RWPE2 (cell line): ENCODE measurements at places on chromosomes 16 and 17.

DNA sequence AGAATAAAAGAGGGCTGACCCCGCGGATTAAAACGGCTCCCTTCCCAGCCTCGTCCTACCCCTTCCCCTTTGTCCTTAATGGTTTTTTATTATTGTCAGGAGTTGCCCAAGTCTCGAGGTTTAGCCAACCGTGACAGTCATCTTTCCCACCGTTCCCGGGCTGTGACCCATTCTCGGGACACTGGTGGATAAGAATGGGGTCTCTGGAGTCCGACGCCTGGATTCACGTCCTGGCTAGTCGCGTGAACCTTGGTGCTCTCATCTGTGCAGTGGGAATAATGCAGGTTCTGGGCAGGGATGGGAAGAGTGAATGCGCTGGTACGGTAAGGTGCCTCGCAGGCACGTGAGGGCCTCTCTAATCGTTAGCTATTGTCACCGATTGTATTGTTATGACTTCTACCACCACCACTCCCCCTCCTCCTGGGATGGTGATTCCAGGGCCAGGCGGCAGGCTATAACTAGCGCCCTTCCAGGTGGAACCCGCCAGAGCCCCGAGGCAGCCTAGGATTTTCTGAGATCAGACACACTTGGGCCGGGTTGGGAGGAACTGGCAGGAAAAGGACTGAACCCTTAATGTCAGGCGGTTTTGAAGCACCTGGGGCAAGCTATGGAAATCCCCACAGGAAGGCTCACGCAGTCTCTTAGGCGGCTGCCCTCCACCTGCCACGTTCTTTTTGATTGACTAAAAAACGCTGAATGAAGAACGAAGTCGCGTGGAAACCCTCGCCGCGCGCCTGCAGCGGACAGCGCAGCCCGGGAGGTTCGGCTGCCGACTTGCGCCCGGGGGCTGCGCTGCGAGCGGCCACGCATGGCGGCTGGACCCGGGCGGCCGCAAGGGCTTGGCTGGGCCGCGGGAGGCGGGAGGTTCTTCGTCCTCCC lies 2.7 kb downstream of the HS3ST3B1 start:
- DNase-seq = no peak

DNA sequence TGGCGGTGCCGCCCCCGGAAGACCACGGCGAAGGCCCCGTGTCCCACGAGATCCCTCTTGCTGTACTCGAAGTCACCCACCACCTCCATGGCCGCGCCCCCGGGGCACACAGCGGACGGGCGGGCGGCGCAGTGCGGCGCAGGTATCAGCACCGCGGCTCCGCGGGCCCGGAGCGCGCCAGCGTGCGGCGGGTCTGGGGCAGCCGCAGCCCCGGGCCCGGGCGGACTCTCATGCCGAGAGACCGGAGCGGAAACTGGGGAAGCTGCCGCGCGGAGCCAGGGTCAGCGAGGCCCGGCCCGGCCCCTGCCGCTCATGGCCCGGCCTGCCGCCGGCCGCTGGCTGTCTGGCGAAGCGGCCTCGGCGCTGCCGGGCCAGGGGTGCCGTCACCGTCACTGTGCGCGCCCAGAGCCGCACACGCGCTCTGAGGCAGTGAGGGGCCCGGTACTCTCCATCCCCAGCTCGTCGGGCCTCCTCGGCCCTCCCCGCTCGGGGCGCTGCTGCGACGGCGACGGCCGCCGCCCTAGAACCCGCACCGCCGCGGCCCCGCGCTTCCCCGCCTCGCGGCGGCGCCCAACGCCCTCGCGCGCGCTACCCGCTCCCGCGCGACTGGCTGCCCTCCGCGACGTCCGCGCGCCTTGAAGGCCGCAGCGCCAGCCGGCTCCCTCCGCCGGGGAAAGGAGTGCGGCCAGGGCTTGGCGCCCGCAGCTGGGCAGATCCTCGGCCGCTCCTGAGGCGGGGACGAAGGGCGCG lies at the start of gene ULK2:
Gene ULK2, minus strand, starts transcription at position 608 of the 750 bp plus-strand sequence. Its CDS starts 519 bp downstream, at position 89.
- DNase-seq = no peak

- no peak for DNase-seq
Observed at GRCh38 chr16:57048095-57048494, 44.3 kb upstream of the CPNE2 start.

GRCh38 chr16:86384263-86384649 lies 126.1 kb upstream of the FOXF1 start:
- DNase-seq = no peak

DNA sequence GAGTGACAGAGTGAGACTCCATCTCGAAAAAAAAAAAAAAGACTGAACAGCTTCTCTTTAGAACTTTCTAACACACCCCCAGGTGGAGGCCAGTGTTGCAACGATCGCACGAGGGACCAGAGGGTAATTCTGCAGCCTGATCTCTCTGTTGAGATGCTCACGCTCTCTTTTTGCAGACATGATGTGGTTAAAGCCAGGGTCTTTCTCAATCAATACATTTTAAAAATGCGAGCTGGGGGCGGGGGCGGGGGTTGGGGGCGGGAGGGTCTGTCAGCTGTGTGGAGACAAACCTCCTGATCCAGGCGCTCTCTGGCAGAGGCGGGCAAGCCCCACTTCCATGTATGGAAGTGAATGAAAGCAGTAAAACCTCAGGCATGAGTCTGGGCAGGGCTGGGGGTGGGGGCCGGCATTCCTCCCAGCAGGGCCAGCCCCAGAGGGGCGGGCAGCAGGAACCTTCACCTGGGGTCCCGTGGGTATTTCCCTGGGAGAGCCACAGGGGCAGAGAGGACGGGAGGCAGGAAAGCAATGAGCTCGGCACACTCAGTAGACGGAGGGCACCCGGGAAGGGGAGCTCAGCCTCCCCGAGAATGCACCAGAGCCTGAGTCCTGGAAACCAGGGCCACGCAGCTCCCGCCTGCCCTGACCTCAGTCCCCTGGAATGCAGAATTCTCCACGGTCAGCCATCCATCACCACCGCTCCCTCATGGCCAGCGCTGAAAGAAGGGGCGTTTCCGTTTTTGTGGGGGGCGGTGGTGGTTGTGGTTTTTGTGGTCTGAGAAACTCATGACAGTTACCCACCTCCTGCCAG lies 28.0 kb downstream of the NXN start:
- peak; percentile 85 for DNase-seq

DNA sequence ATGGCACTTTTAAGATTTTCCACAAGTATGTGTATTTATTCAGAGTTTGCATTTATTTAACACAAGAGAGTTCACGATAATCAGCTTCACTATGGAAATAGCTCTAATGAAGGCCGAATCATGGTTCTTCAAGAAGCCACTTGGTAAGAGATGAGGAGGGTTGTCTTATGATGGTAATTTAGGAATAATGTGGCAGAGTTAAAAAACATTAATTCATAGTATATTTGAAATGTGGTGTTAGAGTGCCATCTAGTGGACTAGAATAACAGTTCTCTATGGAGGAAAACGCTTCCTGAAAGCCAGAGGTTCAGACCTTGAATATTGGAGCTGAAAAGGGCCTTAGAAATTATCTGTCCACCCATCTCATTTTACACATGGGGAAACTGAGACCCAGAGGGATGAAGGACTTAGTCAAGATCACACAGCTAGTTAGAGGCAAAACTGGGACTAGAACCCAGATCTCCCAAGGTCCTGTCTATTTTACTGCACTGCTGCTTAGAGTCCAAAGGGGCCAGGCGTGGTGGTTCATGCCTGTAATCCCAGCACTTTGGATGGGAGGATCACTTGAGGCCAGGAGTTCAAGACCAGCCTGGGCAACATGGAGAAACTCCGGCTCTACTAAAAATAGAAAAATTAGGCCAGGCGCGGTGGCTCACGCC lies 33.8 kb upstream of the KPNB1 start:
- no peak for DNase-seq

- no peak for DNase-seq
Observed at GRCh38 chr16:11183035-11183812, 72.8 kb downstream of the SOCS1 start.

DNA sequence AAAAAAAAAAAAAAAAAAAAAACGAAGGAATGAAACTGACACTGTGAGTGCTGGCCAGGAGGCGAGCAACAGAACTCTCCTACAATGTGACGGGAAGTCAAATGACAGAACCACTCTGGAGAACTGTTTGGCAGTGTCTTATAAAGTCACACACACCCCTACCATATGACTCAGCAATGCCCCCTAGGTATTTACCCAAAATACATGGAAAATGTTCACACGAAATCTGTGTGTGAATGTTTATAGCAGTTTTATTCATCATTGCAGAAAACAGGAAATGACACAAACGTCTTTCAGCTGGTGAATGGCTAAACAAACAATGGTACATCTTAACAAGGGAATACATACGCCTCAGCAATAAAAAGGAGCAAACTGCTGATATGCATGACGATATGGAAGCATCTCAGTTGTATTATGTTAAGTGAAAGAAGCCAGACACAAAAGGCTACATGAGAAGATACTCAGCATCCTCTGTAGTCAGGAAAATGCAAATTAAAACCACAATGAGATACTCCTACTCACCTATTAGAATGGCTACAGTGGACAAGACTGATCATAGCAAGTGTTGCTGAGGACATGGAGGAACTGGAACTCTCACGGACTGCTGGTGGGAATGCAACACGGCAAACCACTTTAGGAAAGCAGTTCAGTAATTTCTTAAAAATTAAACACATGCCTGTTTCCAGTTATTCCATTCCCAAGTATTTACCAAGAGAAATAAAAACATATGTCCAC lies 74.7 kb downstream of the TBC1D16 start:
- DNase-seq = no peak

DNA sequence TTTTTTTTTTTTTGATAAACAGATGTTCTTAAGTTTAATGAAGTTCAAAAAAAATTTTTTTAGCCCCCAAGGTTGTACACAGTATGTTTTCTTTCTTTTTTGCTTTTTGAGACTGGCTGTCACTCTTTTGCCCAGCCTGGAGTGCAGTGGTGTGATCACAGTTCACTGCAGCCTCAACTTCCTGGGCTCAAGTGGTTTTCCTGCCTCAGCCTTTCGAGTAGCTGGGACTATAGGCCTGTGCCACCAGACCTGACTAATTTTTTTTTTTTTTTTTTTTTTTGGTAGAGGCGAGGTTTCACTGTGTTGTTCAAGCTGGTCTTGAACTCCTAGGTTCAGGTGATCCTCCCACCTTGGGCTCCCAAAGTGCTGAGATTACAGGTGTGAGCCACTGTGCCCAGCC lies 12.8 kb downstream of the ITGAE start:
- no peak for DNase-seq

DNA sequence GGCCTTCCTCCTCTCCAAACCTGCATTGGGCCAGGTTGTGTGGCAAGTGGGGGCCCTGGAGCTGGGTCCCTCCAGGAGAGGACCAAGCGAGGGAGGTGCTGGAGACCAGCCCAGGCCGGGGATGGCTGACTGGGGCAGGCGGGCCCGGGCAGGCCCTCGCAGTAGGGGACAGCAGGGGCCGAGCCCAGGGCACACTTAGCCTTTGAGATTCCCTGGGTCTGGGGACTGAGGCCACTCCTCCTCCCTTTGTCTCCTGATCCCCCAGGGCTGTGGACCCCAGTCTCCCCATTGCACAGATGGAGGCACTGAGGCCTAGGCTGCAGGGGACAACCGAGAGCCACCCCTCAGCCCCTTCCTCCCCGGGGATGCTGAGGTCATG lies 5.2 kb downstream of the FOXJ1 start:
- DNase-seq = no peak

DNA sequence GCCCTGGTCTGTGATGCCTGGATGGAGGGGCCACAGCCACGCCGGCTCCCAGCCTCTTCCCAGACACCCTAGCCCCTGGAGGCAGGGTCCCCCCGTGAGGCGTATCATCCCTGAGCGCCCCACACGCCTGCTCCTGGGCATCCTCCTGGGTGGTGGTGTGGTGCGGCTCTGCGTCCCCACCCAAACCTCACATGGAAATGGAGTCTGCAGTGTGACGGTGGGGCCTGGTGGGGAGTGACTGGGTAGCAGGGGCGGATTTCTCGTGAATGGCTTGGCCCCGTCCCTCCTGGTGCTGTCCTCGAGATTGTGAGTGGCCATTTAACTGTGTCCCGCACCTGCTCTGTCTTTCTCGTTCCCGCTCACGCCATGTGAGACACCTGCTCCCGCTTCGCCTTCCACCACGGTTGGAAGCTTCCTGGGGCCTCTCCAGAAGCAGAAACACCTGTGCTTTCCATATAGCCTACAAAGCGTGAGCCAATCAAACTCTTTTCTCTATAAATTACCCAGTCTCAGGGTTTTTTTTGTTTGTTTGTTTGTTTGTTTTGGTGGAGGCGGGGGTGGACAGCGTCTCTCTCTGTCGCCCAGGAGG lies 5.9 kb upstream of the SSTR5 start:
- DNase-seq = no peak

DNA sequence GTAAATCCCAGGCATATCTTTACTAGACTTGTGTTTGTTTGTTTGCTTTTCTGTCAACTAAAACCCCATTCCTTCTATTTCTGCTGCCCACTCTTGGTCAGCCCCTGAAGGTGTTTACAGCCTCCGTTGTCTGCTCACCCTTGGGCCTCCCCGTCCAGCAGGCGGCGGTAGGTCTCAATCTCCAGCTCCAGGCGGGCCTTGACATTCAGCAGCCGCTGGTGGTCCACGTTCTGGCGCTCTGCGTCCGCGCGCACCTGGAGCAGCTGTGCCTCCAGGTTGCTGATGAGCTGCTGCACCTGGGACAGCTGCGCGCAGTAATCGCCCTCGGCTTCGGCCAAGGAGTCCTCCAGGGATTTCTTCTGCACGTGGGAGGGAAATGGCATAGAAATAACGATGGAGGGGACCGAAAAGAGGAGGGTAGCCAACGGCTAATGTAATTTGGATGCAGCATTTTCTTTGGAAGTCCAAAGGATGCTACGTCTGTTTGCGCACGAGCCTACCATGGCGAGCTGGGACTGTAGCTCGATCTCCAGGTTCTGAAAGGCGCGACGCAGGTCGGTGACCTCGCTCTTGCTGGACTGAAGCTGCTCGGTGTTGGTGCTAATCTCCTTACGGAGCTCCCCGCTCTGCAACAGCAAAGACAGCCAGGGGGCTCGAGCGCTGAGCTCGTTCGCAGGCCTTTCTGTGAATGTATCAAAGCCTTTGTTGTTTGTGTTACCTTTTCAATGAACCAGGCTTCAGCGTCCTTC lies 3.9 kb downstream of the KRT12 start:
- DNase-seq = no peak

DNA sequence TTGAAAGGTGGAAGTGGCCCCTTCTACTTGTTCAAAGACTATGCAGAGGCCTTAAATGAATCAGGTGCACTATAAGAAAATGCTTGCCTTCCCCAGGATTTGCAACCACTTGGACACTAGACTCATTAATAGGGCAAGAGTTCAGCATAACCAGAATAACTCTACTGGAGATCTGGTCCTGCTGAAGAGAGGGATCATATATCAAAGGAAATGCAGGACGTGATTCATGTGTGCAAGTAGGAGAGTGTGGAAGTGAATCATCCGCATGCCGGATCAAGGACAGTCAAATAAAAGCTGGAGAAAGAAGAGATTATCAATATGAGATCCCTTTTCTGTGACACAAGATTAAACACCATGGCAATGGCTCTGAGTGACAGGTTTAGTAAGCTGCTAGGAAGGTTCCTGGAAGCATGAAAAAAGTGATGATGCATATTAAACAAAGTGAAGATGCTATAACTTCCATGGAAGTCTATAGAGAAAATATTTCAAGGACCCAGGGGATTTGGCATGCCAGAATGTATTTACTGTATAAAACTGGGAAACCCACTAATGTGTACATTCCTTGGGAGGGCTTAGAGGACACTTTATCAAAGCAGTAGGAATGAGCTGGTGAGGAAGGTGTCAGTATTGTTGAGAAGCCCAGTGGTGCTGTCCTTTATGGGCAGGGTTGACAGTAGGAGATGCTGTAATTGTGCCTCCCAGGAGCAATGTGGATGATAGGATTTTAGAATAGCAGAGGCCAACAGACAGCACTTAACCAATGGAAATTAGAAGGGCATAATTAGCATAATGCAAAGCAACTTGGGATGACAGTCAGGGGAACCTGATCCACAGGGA lies 133.1 kb downstream of the ABCA8 start:
- peak; percentile 71 for DNase-seq

GRCh38 chr16:22813948-22814710 lies at the start of gene HS3ST2:
Gene HS3ST2 (plus strand): TSS chr16:22814162. CDS start chr16:22814611, 449 bp downstream.
- DNase-seq = no peak
